ENCODE measurements at places on chromosomes 11 and 22. TPM values are rescaled to one million over a fixed set of nuclear protein-coding genes. Genes with fewer than 3 reads are reported as not detected.

GRCh38 chr11:102575012-102575411, 44.5 kb upstream of the MMP7 start:
- no peak for DNase-seq

- DNase-seq: no peak
Measured at GRCh38 chr11:108965306-108966001, 300.6 kb downstream of the DDX10 start.

GRCh38 chr11:120198403-120198786, 12.4 kb upstream of the OAF start:
- DNase-seq: no peak

DNA sequence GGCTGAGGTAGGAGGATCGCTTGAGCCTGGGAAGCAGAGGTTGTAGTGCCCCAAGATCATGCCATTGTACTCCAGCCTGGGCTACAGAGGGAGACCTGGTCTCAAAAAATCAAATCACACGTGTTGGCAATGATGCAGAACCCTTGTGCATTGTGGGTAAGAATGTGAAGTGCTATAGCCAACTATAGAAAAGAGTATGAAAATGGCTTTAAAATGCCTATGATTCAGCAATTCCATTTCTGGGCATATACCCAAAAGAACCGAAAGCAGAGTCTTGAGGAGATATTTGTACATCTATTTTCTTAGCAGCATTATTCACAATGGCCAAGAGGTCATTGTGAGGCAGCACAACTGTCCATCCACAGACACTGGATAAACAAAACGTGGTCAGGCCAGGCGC, 2.6 kb upstream of the FADS3 start:
- DNase-seq: no peak

DNA sequence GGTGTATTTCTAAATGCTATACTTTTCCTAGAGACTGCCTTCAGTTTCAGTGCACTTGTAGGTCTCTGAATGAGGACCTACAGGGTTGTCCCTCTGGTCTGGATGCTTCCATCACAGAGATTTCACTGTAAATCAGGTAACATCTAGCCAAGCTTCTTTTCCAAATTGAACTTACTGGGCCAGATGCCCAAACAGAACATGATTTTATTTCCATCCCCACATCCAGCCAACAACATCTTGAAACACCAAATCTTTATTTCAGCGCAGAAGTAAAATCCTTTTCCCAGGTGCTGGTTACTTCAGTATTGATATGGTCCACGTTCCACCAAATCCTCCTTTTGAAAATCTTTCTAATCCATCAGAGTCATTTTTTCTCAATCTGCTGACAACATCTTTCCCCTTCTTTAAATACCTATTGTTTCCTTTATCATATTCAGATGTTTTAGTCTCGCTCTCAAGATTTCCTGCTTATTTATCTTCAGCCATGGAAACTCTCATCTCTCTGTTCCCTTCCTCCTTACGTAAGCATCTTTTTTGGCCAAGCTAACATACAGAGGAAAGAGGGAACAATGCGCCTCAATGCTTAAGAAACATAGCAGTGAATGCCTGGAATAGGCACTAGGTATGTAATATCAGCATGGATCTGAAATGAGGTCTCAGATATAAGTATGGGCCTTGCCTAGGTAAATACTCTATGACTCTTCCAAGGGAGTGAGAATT, 201.2 kb upstream of the MTNR1B start:
- DNase-seq: no peak

The LRRC55 gene
- total RNA-seq: 15.9 TPM

The SLC22A6 gene
- 10.6 TPM for total RNA-seq

The AHNAK gene
- 15.9 TPM for total RNA-seq

Data from frontal cortex (tissue), 4 donors.